Right atrium auricular region (tissue), 2 donors: ENCODE measurements at places on chromosomes 12 and 14. TPM values are rescaled to one million over a fixed set of nuclear protein-coding genes. Genes with fewer than 3 reads are reported as not detected.

GRCh38 chr14:91291786-91292405, 47.4 kb upstream of the GPR68 start:
- H3K4me3 ChIP-seq: no peak overlapping the region
- H3K4me1 ChIP-seq: peaks cover 3% of the 10 kb centered on the region
- no peaks in the 10 kb centered on the region for H3K27me3 ChIP-seq
- no peak overlapping the region for H3K27ac ChIP-seq

Gene SIX6
- not detected for total RNA-seq

Gene EDDM3A
- not detected for total RNA-seq

Gene TMED8
- 6.6 TPM for total RNA-seq

GRCh38 chr12:25670076-25671055, 117.3 kb upstream of the LMNTD1 start:
- H3K4me1 ChIP-seq: no peaks in the 10 kb centered on the region
- H3K27me3 ChIP-seq: no peaks in the 10 kb centered on the region
- H3K27ac ChIP-seq: no peak overlapping the region
- DNase-seq: no peak
- no peak overlapping the region for H3K4me3 ChIP-seq
- H3K36me3 ChIP-seq: no peaks in the 10 kb centered on the region

DNA sequence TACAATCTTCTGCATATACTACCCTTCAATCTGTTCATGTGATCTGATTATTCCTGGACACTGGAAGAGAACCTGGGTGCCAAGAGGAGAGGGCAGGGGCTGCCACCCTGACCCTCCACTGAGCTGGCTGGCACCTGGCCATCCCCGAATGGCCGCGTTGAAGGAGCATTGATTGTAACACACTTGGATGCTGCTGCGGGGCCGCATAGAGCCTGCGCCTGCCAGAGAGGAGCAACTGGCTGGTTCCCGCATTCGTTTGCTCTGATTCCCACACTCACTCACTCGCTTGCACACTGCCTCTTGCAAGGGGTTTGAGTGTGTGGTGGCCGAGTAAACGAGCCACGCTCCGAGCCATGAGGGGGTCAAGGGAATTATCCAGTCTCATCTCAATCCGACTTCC, 32.4 kb downstream of the PSEN1 start:
- H3K27ac ChIP-seq: no peak overlapping the region
- no peak for DNase-seq
- H3K4me1 ChIP-seq: no peaks in the 10 kb centered on the region
- H3K36me3 ChIP-seq: peaks cover 43% of the 10 kb centered on the region
- H3K27me3 ChIP-seq: no peaks in the 10 kb centered on the region

DNA sequence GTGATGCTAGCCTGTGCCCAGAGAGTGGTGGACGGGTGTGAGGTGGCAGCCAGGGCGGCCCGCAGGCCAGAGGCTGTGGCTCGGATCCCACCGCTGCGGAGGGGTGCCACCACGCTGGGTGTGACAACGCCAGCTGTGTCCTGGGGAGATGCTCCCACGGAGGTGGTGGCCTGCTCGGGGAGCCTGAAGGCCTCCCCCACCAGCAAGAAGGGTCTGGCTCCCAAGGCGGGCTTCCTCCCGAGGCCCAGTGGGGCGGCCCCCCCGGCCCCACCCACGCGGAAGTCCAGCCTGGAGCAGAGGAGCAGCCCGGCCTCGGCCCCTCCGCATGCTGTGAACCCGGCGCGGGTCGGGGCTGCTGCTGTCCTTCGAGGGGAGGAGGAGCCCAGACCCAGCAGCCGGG, 38.2 kb downstream of the KIF26A start:
- H3K4me3 ChIP-seq: no peak overlapping the region
- no peak for DNase-seq
- H3K4me1 ChIP-seq: peaks cover 6% of the 10 kb centered on the region
- H3K27me3 ChIP-seq: no peaks in the 10 kb centered on the region

Gene CACNA2D4
- total RNA-seq: 4.1 TPM

Gene RERG
- 9.9 TPM for total RNA-seq

DNA sequence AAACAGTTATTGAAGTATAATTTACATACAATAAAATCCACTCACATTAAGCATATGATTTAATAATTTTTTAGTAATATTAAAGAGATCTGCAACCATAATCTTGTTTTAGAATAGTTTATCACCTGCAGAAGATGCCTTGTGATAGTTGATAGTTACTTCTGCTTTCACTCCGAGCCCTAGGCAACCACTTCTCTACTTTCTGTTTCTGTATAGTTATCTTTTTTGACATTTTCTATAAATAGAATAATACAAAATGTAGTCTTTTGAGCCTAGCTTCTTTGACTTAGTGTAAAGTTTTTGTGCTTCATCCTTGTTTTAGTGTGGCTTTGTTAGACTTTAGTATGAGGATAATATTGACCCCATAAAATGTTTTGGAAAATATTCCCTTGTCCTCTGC, 111.0 kb downstream of the MNAT1 start:
- no peak overlapping the region for H3K27ac ChIP-seq
- H3K4me3 ChIP-seq: no peak overlapping the region
- no peaks in the 10 kb centered on the region for H3K4me1 ChIP-seq
- no peaks in the 10 kb centered on the region for H3K36me3 ChIP-seq
- no peak for DNase-seq

GRCh38 chr12:70948976-70949336, 28.4 kb upstream of the PTPRR start:
- no peaks in the 10 kb centered on the region for H3K36me3 ChIP-seq
- no peak overlapping the region for H3K27ac ChIP-seq
- DNase-seq: peak; percentile 61
- H3K27me3 ChIP-seq: no peaks in the 10 kb centered on the region

- H3K4me1 ChIP-seq: no peaks in the 10 kb centered on the region
- H3K27ac ChIP-seq: peak overlapping the region; percentile 14
- H3K27me3 ChIP-seq: no peaks in the 10 kb centered on the region
Measured at GRCh38 chr12:124861492-124861891, 2.2 kb downstream of the SCARB1 start.

Gene LRCOL1
- not detected for total RNA-seq

GRCh38 chr12:2768224-2768961, 26.4 kb upstream of the FKBP4 start:
- H3K27ac ChIP-seq: no peak overlapping the region
- H3K4me1 ChIP-seq: no peaks in the 10 kb centered on the region
- no peak for DNase-seq
- H3K36me3 ChIP-seq: no peaks in the 10 kb centered on the region
- no peaks in the 10 kb centered on the region for H3K27me3 ChIP-seq

Gene GPRC5A
- 14.3 TPM for total RNA-seq

DNA sequence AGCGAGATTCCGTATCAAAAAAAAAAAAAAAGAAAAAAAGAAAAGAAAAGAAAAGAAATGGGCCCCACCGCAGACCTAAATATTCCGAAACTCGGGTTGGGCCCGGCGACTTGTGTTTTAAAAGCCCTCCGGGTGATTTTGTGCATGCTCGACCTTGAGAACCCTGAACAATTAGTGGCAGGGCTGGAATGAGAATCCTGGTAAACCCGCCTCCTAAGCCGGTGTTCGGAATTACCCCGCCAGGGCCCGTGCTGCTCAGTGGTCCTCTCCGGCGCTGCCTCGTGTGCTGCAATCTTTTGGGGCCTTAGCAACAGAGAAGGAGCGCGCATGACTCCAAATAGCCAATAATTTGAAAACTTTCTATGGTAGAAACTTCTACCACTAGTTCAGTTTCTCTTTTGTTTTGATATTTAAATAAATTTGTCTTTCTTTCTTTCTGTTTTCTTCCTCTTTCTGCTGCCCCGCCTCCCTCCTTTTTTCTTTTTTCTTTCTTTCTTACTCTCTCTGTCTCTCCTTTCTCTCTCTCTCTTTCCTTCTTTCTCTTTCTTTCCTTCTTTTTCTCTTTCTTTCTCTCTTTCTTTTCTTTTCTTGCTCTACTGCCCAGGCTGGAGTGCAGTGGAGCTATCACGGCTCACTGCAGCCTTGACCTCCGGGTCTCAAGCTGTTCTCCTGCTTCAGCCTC, 1.5 kb upstream of the GALNT6 start:
- no peaks in the 10 kb centered on the region for H3K27me3 ChIP-seq
- H3K4me1 ChIP-seq: no peaks in the 10 kb centered on the region
- no peaks in the 10 kb centered on the region for H3K36me3 ChIP-seq
- peak overlapping the region; percentile 60 for H3K4me3 ChIP-seq

DNA sequence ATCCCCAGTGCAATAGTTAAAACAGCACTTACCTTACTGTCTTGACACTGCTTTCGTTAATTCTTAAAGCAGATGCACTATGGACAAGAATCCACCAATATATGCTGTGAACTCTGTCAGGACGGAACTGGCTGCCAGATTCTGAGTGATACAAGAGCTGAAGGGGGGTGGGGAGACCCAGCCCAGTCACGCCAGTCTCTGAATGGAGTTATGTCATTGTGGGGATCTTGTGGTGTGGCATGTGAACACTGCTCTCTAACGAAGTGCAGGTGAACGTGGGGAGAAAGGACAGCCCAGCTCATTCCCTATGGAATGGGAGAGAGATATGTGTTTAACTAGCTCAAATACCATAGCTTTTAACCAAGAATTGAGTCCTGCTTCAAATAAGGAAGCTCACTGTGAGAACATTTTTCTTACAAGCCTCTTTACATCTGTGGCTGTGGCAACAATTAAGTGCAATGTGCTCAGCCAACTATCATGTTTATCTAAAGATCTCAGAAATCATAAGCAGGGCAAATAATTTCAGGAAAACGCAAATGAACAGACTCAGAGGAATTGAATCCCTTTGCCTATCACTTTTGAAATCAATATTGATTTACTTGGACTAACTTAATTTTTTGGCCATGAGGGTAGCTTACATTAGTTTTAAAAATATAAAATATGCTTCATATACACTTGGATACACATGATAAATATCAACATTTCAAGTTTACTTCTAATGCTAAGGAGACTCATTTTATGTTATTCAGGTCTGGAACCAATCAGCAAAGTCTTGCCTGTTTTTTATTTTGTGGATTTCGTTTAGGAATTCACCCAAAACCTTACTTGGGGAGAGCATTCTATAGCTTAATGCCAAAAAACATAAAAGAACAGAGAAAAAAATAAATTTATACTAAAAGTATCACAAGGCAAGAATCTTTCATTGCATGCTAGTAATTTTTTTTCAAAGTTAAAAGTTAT, at the start of gene LUM:
Gene LUM, minus strand, starts transcription at position 129 of the 960 bp plus-strand sequence. CDS start 2,515 bp downstream, outside the sequence.
- peak; percentile 74 for DNase-seq
- H3K4me3 ChIP-seq: peak within 1 kb of the TSS; percentile 40
- H3K27ac ChIP-seq: peak within 1 kb of the TSS; percentile 58
- no peaks in the 10 kb centered on the region for H3K4me1 ChIP-seq

Gene SLC25A47
- total RNA-seq: not detected

DNA sequence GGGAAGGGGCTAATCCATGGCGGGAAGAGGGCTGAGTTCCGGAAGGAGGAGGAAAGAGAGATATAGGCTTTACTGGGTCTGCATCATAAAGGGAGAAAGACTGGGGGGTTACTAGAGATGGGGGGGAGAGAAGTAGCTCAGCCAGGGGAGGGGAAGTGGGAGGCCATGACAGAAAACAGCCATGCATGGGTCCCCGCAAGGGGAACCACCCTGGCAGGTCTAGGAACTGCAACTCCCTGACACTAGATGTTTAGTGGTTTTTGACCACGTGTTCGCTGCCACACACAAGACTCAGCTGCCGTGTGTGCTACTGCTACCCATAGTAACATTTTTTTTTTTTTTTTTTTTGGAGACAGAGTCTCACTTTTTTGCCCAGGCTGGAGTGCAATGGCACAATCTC, 145.0 kb downstream of the RIMBP2 start:
- no peaks in the 10 kb centered on the region for H3K36me3 ChIP-seq
- H3K27me3 ChIP-seq: no peaks in the 10 kb centered on the region
- no peak overlapping the region for H3K27ac ChIP-seq
- H3K4me1 ChIP-seq: no peaks in the 10 kb centered on the region
- no peak overlapping the region for H3K4me3 ChIP-seq

GRCh38 chr12:106126441-106127337, 12.1 kb downstream of the NUAK1 start:
- no peaks in the 10 kb centered on the region for H3K27me3 ChIP-seq
- no peak overlapping the region for H3K4me3 ChIP-seq
- DNase-seq: no peak
- H3K4me1 ChIP-seq: no peaks in the 10 kb centered on the region

GRCh38 chr12:70178038-70178437, 65.2 kb upstream of the CNOT2 start:
- DNase-seq: no peak
- H3K27ac ChIP-seq: no peak overlapping the region
- no peaks in the 10 kb centered on the region for H3K4me1 ChIP-seq
- no peak overlapping the region for H3K4me3 ChIP-seq
- H3K27me3 ChIP-seq: no peaks in the 10 kb centered on the region
- H3K36me3 ChIP-seq: no peaks in the 10 kb centered on the region

DNA sequence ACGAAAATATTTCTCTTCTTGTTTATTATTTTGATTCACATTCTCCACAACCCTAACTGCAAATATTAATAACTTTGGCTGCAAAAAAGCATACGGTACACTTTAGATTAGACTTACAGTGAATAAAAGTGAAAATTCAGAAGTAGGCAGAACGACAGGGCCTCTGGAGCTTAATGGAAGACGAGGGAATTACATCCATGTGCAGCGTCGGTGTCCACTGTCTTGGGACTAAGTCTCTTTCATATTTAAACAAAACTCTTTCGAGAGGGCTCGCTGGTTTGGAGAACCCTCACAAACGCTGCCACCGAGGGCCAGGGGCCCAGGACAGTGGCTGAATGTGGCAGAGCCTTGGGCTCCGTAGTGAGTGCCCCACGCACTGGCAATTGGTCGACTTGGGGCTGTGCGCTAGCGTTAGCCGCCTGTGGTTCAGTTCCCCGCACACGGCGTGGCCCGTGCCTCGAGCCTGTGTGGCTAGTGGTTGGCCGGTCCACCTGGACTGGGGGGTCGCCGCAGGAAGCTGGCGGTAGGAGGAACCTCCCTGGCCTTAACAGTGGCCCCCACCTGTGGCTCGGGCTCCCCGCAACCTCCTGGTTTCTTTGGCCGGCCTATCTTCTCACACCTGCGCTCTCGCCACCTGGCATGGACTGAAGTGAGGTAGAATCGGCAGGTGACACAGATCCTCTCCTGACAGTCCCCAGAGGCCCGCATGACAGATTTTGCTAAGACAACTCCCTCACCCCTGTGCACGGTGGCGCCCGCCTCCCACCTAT, 739 bp upstream of the PAX9 start:
- no peak overlapping the region for H3K4me3 ChIP-seq
- H3K27ac ChIP-seq: no peak overlapping the region
- H3K4me1 ChIP-seq: peaks cover 68% of the 10 kb centered on the region
- no peak for DNase-seq
- peaks cover 75% of the 10 kb centered on the region for H3K27me3 ChIP-seq

GRCh38 chr12:4985820-4986219, 57.9 kb upstream of the KCNA5 start:
- no peak for DNase-seq
- no peaks in the 10 kb centered on the region for H3K36me3 ChIP-seq
- no peaks in the 10 kb centered on the region for H3K4me1 ChIP-seq
- no peak overlapping the region for H3K4me3 ChIP-seq

DNA sequence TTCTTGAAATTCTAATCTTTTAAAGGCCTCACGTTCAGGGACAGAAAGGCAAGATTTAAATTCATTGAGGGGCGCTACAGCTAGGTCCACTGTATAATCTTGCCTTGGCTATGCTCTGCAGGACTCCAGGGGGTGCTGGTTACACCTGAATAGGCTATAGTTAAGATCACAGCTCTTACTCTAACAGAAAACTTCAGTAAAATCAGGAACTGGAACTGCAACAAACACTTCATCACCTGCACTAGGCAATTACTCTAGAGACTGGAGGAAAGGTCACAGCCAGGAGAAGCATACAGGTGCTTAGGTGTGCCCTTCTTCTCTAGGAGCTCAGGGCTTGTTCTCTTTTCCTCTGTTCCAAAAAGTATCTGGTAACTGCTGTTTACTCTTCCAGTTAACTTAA, 20.9 kb downstream of the SLCO1C1 start:
- no peak for DNase-seq
- no peaks in the 10 kb centered on the region for H3K27me3 ChIP-seq
- no peaks in the 10 kb centered on the region for H3K4me1 ChIP-seq
